ENCODE measurements at places on chromosomes 11 and 22.

DNA sequence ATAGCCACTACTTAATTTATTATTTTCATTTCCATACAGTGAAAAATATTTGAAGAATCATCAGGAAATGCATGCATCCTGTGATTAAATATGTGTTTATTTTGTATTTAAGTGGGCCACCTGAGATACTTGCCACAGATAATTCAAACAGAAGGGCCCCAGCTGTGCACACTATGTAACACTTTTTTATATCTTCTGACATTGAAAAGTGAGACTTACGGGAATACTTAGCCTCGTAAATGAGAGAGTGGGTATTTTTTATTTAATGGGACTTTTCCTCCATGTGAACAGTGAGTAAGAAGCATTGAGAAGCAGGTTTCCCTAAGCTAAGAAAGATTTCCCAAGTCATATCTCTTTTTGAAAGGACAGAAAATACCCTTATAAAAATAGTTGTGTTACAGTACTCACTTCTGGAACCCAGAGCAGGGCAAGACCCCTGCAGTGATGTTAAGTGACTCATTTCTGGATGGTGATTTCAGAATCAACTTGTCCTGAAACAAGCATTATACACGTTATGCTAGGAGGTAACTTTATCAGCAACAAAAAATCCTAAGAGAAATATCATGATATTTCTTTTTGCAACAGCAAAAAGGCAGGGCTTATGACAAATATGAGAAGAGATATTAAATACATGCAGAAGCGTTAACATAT, 478.1 kb upstream of the CHORDC1 start:
- no peak for DNase-seq

DNA sequence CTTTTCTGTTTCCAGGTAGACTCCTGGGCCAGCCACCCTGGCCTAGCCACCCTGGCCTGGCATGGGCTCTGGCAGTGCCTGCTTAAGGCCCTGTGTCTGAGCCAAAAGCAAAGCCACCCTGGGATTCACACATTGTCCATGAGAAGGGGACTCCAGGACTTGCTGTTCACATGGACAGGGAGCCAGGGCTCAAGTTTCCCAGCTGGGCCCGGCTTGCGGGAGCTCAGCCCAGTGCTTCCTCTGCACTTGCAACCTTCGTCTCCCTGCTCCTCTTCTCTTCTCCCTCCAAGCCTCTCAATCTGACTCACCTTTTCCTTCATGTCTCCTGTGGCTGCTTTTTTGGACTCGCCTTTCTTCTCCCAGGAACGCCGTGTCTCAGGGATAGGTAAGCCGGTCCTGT, 130.3 kb downstream of the MICAL2 start:
- DNase-seq, result no peak

DNA sequence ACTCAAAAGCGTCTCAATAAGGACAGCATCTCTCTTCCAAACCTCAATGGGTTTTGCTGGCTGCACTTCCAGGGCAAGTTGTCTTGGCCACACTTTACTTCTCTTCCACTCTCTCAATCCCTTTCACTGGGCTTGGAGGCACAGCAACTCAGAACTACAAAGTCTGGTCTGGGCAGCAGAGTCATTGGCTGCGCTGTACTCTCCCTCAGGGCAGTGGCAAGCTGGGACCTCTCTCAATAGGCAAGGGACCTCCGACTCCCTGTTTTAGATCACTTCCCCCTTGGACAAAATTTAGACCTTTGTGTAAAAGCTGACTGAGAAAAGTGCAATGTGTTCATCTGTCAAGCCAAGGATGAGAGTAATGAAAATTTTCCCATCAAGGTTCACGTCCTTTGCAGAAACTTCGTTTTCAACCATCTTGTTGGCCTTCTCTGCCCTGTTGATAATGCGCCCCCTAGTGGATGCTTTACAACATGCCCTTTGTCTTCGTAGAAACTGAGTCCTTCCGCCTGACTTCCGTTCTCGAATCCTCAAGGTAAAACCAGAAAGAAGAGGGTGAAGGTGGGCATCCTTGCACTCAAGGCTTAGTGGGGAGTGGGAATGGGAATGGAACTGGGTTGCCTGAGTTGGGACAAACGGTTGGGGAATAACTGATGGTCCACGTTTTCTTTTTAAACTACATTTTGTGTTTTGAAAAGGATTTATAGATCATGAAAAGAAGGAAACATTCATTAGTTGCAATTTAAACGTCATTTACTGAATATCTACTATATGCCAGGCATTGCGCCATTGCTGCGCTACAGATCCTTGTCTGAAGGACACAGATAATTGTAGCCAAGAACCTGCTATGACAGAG, 99.1 kb downstream of the CD44 start:
- DNase-seq, result peak; percentile 91

GRCh38 chr22:17152971-17153370, 6.1 kb downstream of the HDHD5 start:
- DNase-seq, result no peak

GRCh38 chr11:133715602-133716001, 129.7 kb downstream of the SPATA19 start:
- no peak for DNase-seq

DNA sequence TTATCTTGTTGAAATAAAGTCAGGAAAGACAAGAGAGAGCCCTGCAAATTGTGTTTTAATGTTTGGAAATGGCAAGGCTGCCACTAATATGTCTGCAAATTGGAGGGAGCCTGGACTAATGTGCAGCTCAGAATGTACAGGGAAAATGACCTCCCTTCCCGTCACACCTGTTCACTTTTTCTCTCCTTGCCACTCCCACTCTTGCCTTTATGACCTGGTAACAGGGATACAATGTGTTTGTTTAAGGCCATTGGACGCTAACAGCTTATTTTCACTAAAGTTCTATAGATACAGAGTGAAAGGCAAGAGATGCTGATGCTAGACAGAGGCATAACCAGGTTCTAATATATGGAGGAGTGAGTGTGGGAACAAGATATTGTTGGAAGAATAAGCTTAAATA, 203.9 kb downstream of the RAB38 start:
- DNase-seq, result no peak

DNA sequence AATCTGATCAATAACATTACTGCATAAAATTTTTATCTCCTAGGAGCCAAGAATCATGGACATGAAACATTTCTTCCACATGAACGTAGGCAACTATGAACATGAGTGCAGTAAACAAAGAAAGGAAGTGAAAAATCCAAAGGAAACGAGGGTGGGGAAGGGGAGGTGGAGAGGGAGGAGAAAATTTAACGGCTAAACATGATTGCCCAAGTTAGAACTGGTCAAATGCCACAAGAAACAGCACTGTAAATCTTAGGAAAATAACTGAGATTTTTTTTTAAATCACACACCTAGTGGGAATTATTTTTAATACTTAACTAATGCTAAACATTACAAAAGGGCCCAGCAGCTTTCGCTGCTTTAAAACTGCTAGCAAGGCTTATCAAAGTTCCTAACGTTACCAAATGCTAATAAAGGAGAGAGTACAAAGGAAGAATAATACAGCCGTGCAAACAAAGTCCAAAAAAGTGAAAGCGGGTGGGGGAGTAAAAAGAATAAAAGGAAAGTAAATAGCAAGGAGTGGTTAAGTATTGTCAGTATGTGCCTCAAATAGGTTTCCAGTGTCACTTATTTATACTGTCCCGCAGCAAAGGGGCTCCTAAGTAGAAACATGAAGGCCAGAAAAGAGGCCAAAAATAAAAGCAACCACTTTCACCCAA, 13.7 kb downstream of the NARS2 start:
- DNase-seq, result no peak

GRCh38 chr22:27101288-27101687, 443.9 kb downstream of the MIAT start:
- no peak for DNase-seq

DNA sequence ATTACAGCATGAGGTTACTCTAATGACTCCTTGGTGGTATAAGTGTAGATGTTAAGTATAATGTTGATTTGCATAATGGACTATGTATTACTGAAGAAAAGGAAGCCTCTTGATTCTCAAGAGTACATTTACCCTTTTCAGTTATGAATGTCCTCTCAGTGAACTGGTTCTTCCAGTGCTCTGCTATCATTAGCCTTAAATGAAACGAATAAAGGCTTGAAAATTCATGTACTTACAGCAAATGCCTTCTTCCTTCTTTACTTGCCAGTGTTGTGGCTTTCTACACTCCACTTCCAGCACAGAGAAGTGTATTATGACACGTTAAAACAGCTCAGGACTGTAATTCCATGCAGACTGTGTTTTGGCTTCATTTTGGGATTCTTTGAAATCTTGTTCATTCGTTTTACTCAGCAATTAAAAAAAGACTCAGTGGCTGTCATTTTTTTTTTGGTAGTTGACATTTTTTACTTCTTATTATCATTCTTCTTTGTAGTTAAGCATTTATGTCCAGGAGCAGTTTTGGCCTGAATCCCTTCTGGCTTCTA, 96.9 kb downstream of the MTMR3 start:
- DNase-seq, result no peak

GRCh38 chr11:59182457-59183151, 10.7 kb downstream of the DTX4 start:
- peak; percentile 5 for DNase-seq

GRCh38 chr22:24416095-24416494, 11.3 kb upstream of the ADORA2A start:
- no peak for DNase-seq

DNA sequence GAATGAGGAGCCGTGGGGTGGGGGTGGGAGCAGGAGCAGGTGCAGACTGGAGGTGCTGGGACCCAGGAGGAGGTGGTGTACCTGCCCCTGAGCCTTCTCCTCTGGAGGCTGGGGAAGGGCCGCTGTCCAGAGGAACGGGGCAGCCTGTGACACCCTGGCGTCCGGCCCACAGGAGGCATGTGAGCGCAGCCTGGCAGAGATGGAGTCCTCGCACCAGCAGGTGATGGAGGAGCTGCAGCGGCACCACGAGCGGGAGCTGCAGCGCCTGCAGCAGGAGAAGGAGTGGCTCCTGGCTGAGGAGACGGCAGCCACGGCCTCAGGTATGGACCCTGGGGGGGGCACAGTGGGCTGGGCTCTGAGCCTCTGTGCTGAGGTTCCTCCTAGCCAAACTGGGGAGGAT, 42.2 kb upstream of the GCAT start:
- no peak for DNase-seq

GRCh38 chr11:70019576-70020011, 58.5 kb upstream of the ANO1 start:
- DNase-seq, result no peak

DNA sequence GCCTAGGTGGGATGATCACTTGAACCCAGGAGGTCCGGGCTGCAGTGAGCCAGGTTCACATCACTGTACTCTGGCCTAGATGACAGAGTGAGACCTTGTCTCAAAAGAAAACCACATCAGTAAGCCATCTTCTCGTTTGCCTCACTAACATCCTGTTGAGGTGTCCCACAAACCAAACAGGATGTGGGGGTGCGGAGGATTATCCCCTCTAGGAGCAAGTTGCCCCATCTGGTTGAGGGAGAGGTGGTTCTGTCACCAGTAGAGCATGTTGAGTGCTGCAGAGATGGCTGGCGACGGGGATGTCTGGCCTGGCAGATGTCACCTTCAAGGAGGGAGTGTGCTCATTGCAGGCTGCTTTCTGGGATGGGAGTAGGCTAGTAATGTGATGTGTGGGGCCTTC, 72.4 kb downstream of the ZNRF3 start:
- peak; percentile 99 for DNase-seq

- no peak for DNase-seq
Measured at GRCh38 chr11:11806074-11806473, 35.7 kb upstream of the USP47 start.

GRCh38 chr22:37303821-37304274, 21.5 kb downstream of the CYTH4 start:
- DNase-seq, result no peak

- no peak for DNase-seq
Measured at GRCh38 chr11:119635041-119635740, 93.8 kb downstream of the NECTIN1 start.

- DNase-seq, result no peak
Measured at GRCh38 chr22:24118689-24119384, 62.5 kb upstream of the SUSD2 start.

GRCh38 chr11:71240865-71241691, 11.3 kb downstream of the SHANK2 start:
- no peak for DNase-seq

GRCh38 chr11:41273908-41274307, 185.5 kb downstream of the LRRC4C start:
- DNase-seq, result no peak

DNA sequence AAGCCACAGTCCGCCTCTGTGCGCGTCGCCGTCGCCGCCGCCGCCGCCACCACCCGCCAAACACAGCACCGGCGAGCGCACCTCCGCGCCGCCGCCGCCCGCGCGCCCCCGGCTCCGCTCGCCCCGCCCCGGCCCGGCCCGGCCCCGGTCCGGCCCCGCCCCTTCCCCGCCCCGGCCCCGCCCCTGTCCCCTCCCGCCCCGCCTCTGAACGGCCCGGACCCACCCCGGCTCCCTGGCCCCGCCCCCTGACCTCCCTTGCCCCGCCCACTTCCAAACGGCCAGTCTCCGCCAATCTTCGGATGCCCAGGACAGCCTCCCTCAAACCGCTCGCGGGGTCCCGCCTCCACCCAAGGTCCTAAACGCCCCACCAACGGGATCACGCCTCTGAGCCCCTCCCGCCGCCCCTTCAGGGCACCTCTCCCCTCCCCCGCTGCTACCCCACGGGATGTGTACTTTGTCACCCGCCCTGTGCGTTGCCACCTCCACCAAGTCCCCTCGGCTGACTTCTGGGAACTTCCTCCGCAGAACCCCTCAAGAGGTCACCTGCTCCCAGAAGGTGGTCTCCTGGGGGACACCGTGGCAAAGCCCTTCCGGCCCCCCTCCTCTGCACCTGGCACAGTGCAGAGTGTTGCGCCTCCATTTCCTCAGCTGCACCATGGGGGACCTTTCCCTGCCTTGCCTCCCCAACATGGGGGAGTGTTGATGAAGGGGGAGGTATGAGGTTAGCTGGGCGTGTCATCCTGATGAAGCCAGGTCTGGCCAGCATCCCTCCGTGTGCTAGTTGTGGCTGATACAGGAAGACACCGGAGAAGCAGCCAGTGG, at the start of gene KIAA0930:
Gene KIAA0930 (minus strand): TSS at position 85 of the 822 bp plus-strand sequence. CDS start 191 bp downstream, outside the sequence.
- DNase-seq, result peak; percentile 77

DNA sequence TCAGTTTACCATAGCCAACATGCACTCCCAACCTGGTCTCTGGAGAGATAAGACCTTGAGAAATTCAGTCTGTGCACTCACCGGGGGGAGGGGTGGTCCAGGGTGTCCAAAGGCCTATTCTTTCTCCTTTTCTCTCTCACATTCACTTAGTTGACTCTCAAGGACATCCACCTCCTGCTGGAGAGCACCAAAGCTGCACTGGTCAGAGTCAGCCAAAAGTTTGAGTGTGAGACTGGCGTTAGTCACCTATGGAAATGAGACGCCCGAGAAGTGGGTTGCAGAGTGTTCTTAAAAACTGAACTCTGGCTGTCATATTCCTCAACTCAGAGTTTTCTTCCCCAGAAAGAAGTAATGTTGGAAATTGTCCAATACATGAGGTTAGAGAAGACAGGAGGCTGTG, 5.0 kb upstream of the UBQLNL start:
- DNase-seq, result no peak

GRCh38 chr11:93663021-93663420, 1.5 kb downstream of the CEP295 start:
- DNase-seq, result no peak

GRCh38 chr22:49662681-49663080, 165.0 kb downstream of the BRD1 start:
- DNase-seq, result no peak

GRCh38 chr11:126662035-126662790, 306.7 kb downstream of the ST3GAL4 start:
- no peak for DNase-seq

GRCh38 chr22:48576333-48577013, 1251.2 kb downstream of the BRD1 start:
- no peak for DNase-seq

- DNase-seq, result no peak
Measured at GRCh38 chr22:37126882-37127281, 17.4 kb upstream of the TMPRSS6 start.
